ENCODE measurements at places on chromosomes 1 and 21.

DNA sequence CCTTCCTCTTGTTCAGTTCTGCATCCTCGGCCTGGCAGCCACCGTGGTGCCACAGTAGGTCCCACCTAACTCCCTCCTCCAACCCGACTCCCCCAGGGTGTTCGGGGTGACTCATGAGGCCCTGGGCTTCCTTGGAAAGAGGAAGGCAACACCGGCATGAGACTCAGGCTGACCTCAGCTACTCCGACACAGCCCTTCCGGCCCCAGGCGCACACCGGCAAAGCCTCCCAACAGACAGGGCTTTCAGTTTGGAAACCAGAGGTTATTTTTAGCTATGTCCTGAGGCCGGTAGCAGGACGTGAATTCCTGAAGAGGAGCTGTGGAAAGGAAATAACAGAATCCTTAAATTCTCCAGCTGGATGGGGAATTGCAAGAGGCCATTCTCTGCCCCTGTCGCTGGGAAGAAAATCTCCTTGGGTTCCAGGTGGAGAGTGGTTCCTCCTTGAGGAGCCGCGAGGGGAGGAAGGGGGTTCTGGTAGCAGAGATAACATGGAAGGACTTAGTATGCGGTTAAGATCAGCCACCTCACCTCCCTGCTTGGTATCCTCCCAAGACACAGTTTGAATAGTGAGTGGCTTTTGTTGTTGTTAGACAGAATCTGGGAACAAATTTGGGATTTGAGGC is 24.4 kb downstream of the PLXNA2 start:
- DNase-seq: no peak

DNA sequence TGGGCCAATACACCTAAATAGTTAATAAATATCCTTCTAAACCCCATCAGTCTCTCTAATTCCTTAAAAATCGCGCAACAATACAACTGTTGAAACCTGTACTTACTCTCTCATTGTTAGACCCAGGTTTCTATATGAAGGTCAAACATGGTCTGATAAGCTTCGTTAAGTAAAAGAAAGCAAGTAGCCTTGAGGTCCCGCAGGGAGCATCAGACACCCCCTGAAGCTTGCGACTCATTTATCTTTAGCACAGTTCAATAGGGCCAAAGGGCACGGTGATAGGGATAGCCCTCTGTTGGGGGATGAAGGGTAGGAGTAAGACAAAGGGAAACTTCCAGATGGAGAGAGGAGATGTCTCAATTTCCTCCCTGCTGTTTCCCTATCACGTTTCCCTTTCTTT is 27.3 kb upstream of the THEM4 start:
- no peak for DNase-seq

GRCh38 chr1:2228157-2228594 is at the start of gene SKI:
Gene SKI, plus strand, starts transcription at chr1:2228319. Its CDS starts 448 bp downstream, at chr1:2228767.
- no peak for DNase-seq

- no peak for DNase-seq
Observed at GRCh38 chr1:21755067-21755466, 27.9 kb downstream of the USP48 start.

GRCh38 chr1:240652961-240653409 is 41.0 kb upstream of the GREM2 start:
- no peak for DNase-seq

DNA sequence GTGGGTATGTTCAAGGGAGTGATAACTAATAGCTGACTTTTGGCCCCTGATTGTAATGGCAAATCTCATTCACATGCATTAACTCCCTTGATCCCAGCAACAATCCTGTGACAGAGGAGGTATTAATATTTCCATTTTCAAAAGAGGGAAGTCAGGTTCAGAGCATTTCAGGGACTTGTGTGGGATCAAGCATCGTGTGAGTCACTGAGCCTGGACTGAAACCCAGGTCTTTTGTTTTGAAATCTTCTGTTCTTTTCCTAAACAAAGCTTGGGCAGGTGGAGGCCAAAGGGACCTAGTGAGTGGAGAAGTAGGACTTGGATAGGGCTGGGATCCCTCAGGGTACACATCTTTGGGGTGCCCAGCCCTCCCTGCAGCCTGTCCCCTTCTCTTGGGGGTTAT is 37.9 kb downstream of the ETNK2 start:
- no peak for DNase-seq

GRCh38 chr1:23836037-23836436 is 10.8 kb upstream of the HMGCL start:
- DNase-seq: no peak

DNA sequence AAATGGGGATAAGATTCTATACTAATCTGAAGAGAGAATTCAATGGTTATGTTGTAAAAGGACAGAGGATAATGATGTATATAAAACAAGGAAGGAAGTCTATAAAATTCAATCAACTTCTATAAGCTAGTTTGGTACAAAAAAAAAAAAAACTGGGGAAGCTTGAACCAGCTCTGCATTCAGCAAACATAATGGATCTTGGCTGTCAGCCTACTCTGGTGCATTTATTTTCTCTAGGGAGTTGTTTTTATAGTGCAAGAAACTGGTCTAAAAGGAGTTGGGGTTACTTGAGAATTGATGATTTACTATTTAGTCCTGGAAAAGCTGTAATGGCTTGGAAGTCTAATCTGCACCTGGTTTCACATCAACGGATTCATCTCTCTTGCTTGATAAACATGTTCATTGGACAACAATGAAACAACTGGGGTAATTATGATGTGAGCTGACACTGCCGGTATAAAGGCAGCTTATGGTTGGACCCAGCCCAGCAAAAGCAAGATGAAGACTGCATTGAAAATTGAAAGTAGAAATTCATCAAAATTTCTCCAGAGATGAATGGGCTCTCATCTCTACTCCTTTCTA is 199.4 kb upstream of the NRIP1 start:
- DNase-seq: no peak

DNA sequence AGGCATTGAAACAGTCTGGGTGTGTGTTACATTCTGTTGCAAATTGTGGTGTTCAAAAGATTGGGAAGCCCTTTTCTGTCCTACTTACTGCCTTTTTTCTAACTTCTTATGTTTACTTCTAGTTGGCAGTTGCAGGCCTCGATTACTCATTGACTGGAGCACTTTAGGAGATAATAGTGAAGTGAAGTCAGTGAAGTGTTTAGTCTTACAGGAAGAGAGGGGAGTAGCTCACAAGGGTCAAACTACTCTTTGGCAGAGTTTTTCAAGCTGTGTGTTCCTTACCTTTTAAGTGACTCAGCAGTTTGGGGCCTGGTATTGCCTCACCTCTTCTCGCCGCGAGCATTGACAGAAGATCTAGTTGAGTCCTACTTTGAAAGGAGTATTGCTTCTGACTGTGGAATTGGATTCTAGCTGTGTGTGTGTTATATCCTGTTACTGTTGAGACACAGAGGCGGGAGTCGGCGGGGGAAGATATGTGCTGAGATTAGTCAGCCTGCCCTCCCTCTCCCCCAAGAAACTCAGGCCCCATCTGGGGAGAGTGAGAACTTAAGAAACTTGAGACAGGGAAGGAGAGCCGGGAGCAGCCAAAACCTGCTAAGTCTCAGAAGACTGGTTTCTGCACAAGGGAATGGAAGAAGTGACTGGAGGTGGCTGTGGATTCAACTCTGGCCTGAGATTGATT is 19.3 kb downstream of the AHCYL1 start:
- DNase-seq: no peak

DNA sequence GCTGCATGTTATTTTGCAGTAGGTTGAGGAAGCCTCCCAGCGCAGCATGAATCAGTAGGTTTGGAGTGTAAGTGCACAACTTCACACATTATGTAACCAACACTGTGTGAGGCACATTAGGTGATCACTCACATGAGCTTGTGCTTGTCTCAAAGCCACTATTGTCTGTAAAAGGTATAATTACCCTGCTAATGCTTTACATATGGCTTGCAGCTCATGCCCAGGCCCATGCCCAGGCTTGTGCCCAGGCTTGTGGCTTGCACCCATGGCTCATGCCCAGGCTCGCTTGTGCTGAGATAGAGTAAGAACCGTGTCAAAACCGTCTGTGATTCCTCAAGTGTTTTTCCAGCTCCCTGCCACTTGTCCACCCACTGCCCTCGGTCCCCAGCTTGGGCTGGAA is 596.3 kb downstream of the LTN1 start:
- DNase-seq: no peak

DNA sequence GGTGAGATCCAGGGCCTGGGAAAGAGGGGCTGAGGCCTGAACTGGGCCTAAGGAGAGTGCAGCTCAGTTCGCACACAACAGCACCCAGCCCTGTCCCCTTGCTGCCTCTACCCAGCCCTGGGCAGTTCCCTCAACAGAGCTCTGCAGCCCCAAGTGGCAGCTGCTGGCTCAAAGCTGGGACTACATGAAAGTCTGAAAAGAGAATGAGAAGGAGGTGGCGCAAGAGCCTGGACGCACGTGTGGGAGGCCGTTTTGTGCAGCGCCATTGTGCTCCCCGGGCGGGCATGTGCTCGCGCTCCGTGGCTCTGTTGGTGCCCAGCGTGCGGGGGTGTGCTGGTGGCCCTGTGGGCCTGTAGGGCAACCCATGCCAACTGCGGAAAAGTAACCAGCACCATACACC is 10.3 kb downstream of the GPR37L1 start:
- no peak for DNase-seq

GRCh38 chr1:246138781-246139180 is 368.3 kb downstream of the SMYD3 start:
- no peak for DNase-seq

DNA sequence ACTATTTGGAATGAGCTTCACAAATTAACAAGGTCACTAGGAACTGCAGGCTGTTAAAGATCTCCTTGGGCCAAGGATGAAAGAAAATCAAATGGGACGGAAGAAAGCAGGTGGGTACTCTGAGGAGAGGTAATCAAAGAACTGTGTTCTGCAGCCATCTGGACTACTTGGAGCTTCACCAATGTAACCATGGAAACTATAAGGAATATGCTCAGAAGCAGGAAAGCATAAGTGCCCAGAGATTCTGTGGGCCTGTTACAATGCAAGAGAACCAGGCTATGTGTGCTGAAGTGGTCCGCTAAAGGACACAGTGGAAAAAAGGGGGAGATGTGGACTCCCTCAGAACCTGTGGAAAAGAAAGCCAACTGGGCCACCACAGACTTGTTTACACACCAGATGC is 238.5 kb downstream of the PTGER3 start:
- no peak for DNase-seq
